ENCODE measurements at places on chromosomes 1 and 21.
A peak's percentile ranks its signal among the peaks of the same experiment; 100 is the strongest.

- no peak for DNase-seq
Measured at GRCh38 chr1:182164273-182164672, 102.8 kb upstream of the ZNF648 start.

DNA sequence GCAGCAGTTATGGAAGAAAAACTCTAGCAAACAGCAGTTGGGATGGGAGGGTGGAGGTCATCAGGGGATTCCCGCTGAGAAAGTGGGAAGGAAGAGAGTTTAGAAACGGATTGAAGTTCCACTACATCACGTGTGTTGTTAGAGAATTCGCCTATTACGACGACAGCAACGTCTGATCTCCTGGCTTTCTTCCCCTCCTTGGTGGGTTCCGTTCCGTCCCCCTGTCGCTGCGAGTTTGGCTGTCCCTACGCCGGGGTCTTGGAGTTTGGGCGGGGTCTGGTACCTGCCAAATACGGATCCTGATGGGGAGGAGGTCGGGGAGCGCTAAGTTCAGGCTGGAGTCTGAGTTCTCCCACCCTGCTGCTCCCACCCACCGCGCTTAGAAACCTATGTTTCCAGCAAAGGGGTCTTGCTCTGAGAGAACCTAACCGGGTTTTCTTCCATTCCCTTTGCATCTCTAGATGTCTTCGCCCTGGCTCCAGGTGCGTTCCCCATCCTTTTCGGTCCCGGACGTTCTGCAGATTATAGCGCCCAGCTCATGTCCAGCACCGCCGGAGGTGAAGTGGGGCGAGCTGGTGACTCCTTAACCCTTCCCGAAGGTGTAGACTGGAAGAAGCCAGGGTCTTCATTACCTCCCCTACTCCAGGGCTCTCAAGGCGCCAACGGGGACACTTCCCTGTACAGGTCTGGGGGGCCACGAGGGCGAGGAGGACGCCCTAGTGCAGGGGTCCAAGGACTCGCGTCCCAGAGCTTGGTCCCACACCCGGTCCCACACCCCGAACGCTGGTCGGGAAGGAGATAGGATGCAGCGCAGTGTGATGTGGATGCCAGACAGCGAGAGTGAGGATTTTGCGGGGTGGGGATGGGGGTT, 641 bp upstream of the KCNK2 start:
- peak; percentile 1 for DNase-seq

DNA sequence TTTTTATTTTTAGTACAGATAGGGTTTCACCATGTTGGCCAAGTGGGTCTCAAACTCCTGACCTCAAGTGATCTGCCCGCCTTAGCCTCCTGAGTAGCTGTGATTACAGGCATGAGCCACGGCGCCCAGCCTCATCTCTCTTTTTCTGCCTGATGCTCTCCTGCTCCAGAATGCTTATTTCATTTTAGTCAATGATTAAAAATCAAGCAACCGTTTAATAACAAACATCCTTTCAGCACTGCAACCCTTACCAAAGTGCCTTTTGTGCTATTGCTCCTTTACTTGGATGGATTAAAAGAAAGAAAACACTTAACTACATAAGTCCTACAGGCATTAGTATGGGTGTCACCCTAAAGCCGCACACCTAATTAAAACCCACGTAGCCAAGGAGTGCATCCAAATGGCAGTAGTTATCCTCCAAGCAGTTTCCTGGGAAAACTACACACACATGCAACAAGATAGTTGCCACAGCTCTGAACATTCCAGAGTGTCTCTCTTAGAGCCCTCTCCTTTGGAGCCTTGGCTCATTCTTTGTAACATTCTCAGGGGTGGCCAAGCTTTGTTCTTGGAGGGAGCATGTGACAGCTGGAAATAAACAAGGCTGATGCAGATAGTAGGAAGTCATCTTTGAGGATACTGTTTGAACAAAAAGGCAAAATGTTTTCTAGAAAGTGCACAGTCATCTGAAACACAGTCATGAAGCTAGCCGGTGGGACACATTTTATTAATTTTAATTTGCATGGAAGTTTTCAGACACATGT, 51.2 kb downstream of the KCNJ15 start:
- DNase-seq = no peak

DNA sequence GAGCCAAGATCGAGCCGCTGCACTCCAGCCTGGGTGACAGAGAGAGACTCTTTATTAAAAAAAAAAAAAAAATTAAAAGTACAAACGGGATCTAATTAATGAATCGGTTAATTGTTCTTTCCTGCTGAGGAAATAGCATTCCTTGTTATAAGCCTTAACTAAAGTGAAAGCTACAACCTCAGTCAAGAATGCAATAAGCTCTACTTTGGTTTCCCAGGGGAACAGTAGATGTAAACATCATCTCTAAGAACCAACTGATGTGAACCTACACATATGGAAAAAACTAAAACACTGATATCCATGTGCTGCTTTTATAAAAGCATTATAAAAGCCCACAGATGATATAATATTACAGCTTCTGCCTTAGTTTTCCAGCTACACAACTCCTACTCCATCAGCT, 41.9 kb downstream of the LPGAT1 start:
- DNase-seq = no peak

DNA sequence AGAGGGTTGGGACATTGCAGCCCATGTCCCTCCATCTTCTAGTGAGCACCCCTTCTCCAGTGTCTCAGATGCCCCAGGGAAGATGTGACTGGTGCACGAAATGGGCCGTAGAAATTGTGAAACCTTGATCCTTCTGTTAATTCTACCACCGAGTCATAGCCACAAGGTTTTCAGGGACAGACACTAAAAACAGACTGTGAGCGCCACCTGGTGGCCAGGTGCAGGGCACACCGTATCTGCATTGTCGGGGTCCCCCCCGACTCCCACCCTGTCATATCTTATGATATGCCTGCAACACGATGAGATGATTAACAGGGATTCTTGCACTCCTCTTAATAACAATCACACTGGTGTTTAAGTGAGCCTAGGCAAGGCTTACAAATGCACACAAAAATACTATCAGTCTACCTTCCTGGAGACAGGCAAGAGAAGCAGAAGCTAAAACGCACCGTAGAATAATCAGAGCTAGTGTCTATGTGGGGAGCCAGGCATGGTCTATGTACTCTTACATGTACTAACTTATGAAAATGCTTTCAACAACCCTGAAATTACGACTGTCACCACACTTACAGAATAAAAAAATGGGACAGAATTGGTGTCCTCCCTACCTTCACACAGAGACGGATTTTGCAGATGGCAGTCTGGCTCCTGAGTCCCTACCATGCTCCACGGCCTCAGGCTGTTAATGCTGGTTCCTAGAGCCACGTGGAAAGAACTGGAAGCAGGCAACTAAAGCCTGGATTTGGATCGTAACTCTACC, 57.9 kb downstream of the FHAD1 start:
- DNase-seq = peak; percentile 81

DNA sequence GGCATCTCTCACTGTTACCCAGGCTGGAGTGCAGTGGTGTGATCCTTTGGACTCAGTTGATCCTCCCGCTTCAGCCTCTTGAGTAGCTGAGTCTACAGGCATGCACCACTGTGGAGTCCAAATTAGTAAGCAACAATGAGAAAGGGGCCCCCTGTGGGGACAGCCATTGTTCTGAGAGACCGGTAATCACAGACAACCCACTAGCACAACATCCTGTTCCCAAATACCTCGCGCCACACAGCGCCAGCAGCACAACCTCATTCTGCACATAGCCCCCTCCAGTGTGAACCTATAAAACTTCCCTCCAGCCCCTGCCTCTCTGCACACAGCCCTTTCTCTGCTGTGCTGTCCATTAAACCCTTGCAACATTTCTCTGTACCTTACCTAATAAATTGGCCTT, 226.4 kb downstream of the DYRK1A start:
- no peak for DNase-seq

GRCh38 chr1:182229921-182230491, 161.6 kb downstream of the GLUL start:
- DNase-seq = no peak

DNA sequence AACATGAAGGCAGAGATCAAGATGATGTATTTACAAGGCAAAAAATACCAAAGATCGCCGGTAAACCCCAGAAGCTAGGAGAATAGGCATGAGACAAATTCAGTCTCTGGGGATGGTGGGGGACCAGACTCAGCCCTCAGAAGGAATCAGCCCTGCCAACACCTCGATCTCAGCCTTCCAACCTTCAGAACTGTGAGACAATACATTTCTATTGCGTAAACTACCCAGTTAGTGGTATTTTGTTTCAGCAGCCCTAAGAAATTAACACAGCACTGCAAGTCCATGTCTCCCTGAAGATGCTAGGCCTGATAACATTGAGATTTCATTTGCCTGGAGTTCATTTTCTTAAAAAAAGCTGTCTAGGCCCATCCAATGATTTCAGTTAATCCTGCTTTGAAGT, 622.5 kb downstream of the PTPRC start:
- no peak for DNase-seq

- DNase-seq = no peak
Measured at GRCh38 chr1:8355439-8356255, 37.7 kb downstream of the SLC45A1 start.

DNA sequence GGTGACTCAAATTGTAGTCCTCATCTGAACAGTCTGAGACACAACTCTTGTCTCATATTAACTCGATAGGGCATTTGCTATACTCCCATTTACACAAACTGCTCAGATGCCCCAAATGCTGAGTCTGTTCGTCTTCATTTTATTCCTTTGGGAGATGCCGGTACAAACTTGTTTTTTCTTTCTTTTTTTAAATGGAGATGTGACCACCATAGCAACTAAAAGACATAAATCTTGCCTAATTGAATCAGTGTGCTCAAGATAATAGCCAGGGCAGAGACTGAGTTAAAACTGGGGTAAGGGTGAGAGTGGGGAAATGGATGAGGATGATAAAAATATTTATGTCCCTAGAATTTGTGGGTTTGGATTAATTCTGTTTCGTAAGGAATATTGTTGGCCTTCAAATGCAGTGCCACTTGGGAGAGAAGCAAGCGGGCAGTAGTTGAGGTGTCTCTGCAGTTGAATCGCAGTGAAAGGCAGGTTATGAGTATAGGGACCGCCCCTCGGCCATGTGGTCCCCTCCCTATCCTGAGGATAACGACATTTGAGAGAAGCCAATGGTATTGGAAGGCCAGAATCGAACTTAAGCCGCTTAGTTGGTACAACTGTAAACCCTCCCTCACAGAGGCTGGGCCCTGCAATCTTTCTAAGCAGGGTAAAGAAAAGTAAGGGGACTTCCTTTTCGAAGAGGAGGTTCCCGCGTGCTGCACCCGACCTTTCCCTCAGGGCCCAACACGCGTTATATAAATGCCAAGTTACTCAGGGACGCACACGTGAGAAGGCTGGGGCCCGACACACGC, 859 bp upstream of the LRRC8B start:
- peak; percentile 81 for DNase-seq

GRCh38 chr1:2306151-2306978, 78.2 kb downstream of the SKI start:
- no peak for DNase-seq

GRCh38 chr1:242425232-242425631, 99.3 kb downstream of the PLD5 start:
- DNase-seq = peak; percentile 5

DNA sequence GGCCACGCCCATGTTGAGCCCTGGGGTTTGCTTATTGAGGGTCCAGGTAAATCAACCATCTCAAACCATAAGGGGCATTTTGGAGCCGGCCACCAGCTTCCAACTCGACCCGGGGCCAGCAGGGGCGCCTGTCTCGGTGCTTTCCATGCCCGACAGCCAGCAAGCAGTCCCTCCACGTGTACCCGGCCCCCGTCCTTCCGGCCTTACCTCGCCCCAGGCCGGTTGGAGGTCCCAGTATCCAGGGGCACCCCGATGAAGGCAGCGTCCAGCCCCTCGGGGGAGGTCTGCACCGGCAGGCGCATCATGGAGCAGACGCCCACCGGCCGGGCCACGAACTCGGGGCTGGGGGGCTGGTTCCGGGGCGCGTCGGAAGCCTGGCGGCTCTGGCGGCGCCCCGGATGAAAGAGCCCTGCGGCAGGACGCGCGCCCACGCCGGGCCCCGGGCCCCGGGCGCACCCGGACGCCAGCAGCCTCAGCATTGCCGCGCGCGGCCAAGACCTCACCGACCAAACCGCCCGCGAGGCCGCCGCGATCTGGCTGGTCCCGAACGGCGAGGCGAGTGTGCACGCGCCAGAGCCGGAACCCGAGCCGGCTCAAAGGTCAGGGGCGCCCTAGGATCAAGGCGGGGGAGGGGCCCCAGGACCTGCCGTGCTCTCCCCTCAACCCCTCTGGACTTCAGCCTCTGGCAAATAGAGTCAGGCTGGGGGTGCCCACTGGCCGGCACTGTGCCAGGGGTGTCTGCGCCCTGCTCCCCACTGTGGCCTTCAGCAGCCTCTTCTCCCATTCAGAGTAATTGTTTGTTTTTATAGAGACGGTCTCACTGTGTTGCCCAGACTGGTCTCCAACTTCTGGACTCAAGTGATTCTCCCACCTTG, at the start of gene AGMAT:
Gene AGMAT (minus strand): TSS at position 563 of the 875 bp plus-strand sequence. CDS start 84 bp downstream, at position 479.
- peak; percentile 82 for DNase-seq

- no peak for DNase-seq
Measured at GRCh38 chr1:47854552-47855144, 142.5 kb downstream of the TRABD2B start.

DNA sequence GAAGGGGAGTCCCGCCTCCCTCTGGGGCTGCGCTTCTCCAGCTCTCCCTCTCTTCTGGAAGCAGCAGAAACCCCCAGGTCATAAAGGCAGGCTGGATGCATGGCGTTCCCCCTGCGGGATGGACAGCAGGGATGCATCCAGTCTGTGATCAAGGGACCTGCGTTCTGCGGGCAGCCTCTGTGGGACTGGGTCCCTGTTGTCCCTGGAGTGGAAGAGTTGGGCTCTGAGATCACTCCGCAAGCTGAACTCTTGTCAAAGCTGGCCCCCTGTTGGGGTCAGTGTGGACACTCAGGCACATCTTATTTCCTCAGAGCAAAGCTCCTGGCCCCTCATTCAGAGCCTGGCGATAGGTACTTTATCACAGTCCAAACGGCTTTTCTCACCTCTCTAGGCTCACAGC, 341.2 kb downstream of the PTPRU start:
- no peak for DNase-seq

DNA sequence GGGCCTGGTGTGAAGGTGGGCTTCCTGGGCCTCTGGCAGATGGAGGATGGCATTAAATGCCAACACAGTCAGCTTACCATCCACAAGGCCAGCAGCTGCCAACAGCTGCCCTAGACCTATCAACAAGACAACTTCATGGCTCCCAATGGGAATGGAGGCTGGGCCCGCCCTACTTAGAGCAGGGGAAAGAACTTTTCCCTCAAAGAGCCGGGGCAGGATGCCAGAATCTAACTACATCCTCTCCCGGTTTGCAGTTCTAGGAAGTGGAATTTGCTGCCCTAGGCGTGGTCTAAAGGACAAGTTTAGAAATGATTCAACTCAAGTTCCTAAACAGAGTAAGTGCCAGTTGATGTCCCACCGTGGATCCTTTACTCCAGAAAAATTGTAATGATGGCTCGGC, 13.1 kb downstream of the ICMT start:
- no peak for DNase-seq

DNA sequence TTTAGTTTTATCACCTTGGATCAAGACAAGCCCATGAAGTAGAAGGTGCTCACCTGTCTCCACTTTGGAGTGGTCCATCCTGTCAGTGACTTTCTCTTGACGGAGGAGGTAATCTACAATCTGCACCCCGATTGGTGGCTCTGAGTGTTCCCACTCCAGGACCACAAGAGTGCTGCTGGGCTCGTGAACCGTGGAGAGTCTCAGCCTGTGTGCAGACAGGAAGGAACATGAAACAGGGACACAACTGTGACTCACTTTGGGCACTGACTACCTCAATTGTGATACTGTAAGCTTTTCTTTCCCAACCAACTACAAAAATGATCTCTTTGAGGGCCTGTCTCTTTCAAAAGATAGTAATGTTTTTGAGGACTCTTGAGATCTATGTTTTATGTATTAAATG, 280.2 kb downstream of the ASTN1 start:
- no peak for DNase-seq

- DNase-seq = no peak
Measured at GRCh38 chr1:11640944-11641343, 13.3 kb downstream of the FBXO2 start.
